ENCODE measurements at places on chromosomes 6 and 20.

GRCh38 chr20:63115651-63116411, 100.1 kb downstream of the YTHDF1 start:
- no peak for DNase-seq

GRCh38 chr20:48444249-48444648, 383.6 kb downstream of the PREX1 start:
- no peak for DNase-seq

GRCh38 chr6:14883921-14884320, 361.9 kb upstream of the JARID2 start:
- no peak for DNase-seq

- DNase-seq: no peak
Observed at GRCh38 chr20:52083627-52084232, 107.8 kb downstream of the ZFP64 start.
